ENCODE measurements at places on chromosomes 11 and 22.
A peak's percentile ranks its signal among the peaks of the same experiment; 100 is the strongest.

DNA sequence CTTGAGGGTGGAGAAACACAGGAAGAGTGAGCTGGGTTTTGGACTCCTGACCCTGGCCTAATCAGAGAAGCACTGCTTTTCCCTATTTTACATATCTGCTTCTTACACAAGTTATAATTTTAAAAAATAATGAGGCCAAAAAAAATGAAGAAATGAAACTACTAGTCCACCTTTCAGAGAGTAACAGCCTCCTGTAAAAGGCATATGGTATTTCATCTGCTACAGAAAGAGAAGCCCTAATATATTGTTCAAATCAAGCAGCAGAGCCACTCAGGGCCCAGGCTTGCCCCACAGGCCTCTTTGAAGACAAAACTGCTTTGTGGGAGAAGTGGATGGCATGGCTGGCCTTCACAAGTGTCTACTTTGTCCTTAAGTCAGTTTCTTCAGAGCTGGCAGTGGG, 10.0 kb downstream of the DIXDC1 start:
- no peak for DNase-seq

DNA sequence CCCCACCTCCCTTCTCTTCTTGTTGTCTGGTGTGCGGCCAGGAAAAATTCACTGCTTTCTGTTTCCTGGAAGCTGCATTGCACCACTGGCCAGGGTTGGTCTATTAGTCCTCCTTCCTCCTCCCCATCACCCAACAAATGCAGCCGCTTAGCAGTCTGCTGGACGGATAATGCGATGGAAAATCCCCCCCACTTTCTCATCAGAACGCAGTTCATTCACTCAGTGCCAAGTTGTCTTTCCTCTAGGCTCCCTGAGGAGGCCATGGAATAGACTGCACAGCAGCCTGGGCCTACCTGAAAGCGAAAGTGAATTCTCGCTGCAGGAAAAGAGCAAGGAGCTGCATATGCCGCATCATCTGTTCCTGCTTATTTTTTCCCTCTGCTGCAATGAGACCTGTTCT, 513.6 kb downstream of the METTL15 start:
- DNase-seq = no peak

GRCh38 chr22:27990879-27991278, 71.8 kb upstream of the PITPNB start:
- DNase-seq = no peak

DNA sequence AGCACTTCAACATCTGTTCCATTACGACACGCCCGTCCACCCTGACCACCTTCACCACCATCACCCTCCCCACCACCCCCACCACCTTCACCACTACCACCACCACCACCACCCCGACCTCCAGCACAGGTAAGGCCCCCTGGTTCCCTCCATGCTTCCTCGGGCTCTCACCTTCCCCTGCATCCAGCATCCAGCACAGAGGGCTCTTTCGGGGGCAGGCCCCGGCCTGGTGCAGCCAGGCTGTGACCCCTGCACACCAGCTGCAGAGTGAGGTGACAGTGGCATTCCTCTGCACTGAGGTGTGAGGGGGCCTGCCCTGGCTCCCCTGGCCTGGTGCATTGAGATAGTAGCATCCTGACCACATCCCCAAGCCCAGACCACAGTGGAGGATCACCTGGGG, 18.2 kb downstream of the MUC2 start:
- no peak for DNase-seq

GRCh38 chr22:19081351-19081750, 40.9 kb downstream of the DGCR2 start:
- no peak for DNase-seq

DNA sequence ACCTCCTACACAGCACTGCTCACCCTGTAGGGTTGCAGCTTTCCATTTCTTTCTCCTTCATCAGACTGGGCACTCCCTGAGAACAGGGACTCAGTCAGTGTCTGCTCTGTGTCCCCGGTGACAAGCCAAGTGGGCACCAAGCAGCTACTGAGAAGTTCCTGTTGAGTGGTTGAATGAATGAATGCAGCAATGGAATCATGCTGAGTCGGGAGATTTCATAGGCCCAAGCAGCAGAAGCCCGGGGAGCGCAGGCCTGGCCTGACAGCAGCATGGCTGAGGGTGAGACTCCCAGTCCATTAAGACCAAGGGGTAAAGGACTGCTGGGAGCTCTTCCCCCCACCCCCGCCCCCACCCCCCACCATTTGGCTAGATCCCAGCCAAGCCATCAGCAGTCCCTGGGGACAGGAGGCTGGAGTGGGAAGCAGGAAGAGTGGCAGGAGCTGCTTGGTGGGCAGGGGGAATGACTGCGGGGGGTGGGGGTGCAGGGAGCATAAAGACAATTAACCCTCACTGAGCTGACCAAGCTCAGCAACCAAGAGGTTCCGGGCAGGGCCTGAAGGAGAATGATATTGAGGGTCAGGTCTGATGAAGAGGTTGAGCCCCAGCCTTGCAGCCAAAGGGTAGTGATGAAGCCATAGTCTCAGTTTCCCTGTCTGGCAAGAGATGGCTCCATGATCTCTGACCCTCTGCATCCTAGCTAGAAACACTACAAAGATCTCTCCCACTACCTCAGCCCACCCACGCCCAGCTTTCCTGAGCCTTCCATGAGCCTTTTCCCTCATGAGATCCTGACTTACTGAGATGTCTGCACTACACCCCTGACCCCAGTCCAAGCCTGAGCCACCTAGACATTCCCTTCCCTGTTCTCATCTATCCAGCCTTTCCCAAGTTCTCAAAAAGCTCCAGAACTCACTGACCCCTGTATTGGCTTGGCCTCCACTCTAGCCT, 2.8 kb downstream of the PDE2A start:
- no peak for DNase-seq

DNA sequence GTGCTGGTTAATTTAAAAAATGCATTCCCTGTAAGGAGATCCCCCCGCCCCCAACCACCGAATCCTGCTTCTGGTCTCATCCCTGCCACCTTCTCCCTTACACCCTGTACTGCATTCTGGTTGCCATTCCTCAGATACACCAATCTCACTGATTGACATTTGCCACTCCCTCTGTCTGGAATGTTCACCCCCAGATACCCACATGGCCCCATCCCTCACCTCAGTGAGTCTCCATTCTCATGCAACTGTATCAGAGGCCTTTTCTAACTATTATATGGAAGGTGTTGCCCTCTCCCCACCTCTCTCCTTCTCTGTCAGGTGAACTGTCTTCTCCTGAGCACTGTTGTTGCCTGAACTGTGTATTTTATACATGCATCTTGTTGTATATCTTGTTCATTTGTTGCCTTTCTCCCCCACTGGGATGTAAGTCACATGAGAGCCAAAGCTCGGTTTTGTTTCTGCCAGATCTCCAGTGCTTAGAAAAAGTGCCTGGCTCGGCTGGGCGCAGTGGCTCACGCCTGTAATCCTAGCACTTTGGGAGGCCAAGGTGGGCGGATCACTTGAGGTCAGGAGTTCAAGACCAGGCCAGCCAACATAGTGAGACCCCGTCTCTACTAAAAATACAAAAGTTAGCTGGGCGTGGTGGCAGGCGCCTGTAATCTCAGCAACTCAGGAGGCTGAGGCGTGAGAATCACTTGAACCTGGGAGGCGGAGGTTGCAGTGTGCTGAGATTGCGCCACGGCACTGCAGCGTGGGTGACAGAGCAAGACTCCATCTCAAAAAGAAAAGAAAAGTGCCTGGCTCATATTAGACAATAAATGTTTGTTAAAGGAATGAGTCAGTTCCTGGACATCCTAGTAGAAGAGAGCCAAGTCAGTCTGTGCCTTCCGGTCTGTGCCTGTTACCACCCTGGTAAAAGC, 61.0 kb downstream of the TNRC6B start:
- DNase-seq = no peak

GRCh38 chr22:49312601-49313000, 515.1 kb downstream of the BRD1 start:
- no peak for DNase-seq

- no peak for DNase-seq
Observed at GRCh38 chr22:36211237-36211861, 9.7 kb upstream of the APOL4 start.

DNA sequence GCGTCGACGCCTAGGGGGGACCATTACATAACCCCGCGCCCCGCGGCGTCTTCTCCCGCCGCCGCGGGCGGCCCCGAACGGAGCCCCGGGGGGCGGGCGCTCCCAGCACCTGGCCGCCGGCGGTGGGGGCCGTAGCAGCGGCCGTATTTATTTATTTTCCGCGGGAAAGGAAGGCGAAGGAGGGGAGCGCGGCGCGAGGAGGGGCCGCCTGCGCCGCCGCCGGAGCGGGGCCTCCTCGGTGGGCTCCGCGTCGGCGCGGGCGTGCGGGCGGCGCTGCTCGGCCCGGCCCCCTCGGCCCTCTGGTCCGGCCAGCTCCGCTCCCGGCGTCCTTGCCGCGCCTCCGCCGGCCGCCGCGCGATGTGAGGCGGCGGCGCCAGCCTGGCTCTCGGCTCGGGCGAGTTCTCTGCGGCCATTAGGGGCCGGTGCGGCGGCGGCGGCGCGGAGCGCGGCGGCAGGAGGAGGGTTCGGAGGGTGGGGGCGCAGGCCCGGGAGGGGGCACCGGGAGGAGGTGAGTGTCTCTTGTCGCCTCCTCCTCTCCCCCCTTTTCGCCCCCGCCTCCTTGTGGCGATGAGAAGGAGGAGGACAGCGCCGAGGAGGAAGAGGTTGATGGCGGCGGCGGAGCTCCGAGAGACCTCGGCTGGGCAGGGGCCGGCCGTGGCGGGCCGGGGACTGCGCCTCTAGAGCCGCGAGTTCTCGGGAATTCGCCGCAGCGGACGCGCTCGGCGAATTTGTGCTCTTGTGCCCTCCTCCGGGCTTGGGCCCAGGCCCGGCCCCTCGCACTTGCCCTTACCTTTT, at the start of gene EP300:
EP300 (plus strand) TSS at position 570 of the 795 bp plus-strand sequence. CDS start 413 bp downstream, outside the sequence.
- peak; percentile 81 for DNase-seq

DNA sequence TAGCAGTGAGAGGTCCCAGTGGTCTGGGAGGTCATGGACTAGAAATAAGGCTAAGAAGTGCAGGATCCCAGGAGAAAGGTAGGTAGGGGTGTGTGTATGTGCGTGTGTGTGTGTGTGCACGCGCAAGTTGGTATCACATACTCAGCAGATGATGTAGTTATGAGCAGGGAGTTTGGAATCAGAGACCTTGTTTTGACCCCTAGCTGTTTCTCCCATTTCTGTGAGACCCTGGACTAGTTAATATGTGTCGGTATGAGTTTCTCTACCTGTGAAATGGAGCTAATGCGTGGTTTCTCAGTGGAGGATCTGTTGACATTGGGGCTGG, 1.3 kb downstream of the SERPING1 start:
- no peak for DNase-seq

DNA sequence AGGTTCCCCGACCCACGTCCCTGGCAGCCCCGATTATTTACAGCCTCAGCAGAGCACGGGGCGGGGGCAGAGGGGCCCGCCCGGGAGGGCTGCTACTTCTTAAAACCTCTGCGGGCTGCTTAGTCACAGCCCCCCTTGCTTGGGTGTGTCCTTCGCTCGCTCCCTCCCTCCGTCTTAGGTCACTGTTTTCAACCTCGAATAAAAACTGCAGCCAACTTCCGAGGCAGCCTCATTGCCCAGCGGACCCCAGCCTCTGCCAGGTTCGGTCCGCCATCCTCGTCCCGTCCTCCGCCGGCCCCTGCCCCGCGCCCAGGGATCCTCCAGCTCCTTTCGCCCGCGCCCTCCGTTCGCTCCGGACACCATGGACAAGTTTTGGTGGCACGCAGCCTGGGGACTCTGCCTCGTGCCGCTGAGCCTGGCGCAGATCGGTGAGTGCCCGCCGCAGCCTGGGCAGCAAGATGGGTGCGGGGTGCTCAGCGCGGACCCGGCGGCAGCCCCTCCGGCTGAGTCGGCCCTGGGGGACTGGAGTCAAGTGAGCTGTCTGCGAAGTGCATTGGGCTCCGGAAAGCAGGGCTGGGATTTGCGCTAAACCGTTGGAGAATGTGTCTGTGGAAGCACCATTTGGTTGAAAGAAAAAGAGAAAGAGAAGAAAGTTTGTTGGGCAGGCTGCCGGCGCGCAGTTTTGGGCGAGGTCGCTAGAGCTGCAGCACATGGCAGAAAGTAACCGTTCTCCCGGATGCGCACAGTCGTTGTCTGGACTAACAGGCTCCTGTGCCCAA, at the start of gene CD44:
CD44 (plus strand) TSS at position 229 of the 779 bp plus-strand sequence; CDS start at position 362, 133 bp downstream.
- peak; percentile 80 for DNase-seq

- DNase-seq = no peak
Observed at GRCh38 chr11:73386016-73386415, 9.8 kb downstream of the RELT start.

DNA sequence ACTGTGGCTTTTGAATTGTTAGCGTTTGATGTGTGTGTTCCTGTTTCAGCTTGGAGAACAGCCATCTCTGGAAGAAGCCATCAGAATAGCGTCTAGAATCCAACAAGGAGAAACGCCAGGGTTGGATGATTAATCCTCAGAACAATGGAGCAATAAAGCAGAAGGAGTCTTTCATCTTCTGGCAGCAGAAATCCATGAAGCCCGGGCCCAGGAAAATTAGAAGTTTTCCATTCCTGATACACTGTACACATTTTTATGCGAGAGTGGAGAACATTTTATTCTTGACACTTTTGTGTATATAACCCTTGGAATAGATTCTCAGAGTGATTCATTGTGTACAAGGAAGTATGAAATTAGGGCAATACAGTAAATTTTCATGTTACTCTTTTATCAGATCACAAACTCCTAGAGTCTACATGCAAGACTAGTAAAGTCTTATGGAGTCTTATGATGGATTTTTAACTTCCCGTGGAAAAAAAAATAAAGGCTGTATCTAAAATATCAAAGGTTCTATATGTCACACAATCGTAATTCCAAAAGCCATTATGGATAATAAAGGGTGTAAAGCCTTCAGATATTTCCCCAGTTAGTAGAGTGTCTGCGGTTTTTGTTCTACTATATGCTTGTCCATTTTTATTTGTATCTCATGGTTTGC, 45.9 kb upstream of the WEE1 start:
- no peak for DNase-seq

GRCh38 chr11:55956521-55956920, 13.2 kb downstream of the OR10AG1 start:
- DNase-seq = no peak

- DNase-seq = no peak
Observed at GRCh38 chr11:78400702-78401101, 16.9 kb downstream of the GAB2 start.

DNA sequence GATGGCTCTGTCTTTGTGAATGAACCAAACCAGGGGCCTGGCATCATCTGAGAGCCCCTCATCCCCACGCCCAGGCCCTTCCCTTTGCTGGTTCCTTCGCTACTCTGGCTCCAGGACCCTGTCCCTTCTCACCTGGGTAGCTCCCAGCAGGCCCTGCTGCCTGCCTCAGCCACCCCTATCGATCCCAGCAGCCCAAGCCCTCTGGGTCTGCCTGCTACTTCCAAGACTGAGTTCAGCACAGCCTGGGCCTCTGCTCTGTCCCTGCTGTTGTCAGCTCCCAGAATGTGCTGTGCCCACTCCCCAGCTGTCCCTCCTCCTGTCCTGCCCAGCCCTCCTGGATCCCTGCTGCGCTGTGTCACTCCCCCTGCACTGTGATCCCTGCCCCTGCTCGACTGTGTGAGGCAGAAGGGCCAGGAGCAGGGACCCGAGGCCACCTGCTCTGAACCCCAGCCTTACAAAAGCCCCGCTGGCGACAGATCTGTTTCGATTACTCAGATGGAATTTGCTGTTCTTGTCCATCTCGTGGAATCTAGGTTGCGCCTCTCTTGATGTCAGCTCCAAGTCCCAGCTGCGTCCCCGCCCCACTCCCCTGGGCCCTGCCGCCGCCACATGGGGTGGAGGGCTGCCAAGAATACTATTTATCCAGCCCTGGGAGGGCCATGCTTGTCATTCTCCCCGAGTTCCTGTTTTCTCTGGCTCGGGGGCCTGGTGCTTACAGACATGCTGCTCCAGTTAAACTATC, 13.0 kb downstream of the MRPL21 start:
- DNase-seq = no peak

- no peak for DNase-seq
Observed at GRCh38 chr22:31584804-31585160, 77.2 kb downstream of the PISD start.
